ENCODE measurements at places on chromosomes 7 and 10.

GRCh38 chr10:8800426-8800825 is 745.9 kb downstream of the GATA3 start:
- DNase-seq = no peak

DNA sequence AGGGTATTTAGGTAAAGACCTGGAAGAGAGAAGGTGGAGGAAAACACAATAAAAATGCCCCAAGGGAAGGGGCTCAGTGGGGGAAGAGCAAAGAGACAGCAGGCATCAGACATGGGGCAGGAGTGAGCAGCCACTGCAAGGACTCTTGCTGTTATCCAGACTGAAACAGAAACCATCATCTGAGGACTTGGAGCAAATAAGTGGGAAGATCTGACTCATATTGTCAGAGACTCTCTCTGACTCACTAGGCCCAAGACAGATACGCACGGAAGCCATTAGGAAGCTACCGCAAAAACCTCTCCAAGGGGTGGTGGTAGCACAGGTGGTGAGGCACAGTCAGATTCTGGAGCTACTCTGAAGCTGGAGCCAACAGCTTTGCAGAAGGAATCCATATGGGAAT is 110.7 kb downstream of the RNF32 start:
- no peak for DNase-seq

DNA sequence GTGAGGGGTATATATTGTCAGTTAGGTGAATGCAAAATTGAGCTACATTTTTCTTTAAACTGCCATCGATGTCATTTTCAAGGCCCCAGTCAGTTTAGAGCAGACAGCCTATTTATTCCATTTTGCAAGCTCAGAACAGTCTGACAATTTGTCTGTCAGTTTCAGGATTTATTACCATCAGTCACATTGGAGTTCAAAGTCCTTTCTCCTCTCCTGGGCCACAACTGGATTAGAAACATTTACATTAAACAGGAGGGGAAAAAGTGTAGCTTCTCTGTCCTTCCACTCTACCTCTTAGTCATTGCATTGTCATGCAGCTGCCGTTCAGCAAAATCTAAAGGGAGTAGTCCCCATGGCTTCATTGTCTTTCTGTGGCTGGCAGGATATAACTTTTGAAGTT is 3.5 kb upstream of the GHITM start:
- DNase-seq = no peak

- no peak for DNase-seq
These were observed 43.3 kb downstream of the CNOT4 start for GRCh38 chr7:135466442-135467206.

DNA sequence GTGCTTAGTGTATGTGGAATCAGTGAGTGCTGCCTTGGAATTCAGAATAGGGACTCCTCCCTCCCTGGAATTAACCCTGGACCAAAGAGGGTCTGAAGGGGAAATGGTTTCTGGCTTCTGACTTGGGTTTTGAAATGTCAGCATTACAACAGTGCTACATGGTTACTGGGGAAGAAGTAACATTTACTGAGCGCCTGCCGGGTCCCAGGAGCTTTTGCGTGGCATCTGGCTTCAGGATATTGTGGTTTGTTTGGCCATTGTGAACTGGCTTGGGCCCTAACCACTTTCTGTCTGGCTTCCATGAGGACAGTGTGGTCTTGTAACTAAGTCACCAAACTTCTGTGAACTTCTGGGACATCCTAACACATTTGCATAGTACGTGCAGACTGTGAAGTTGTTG is 21.3 kb downstream of the TSPAN15 start:
- no peak for DNase-seq

- DNase-seq = no peak
These were observed 149.9 kb downstream of the WDR37 start for GRCh38 chr10:1206101-1206500.

- DNase-seq = no peak
These were observed 24.5 kb upstream of the EEPD1 start for GRCh38 chr7:36128448-36129047.

DNA sequence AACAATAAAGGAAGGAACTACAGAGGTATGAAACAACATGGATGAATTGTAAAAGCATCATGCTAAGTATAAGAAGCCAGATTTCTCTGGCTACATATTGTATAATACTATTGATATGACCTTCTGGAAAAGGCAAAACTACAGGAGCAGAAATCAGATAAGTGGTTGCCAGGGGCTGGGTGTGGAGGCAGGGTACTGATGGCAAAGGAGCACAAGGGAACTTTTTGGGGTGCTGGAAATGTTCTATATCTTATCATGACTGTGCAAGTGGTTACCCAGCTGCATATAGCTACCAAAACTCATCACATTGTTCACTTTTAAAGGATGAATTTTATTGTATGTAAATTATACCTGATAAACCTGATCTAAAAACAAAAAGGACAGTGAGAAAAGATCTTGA is 72.4 kb downstream of the SKAP2 start:
- DNase-seq = no peak

- DNase-seq = no peak
These were observed 834 bp downstream of the CDH23 start for GRCh38 chr10:71397296-71398212.
